ENCODE measurements at places on chromosomes 5 and 9. TPM values are rescaled to one million over a fixed set of nuclear protein-coding genes. Genes with fewer than 3 reads are reported as not detected.

The BTF3 gene
- total RNA-seq: 589 TPM

The NOP16 gene
- 21.9 TPM for total RNA-seq

DNA sequence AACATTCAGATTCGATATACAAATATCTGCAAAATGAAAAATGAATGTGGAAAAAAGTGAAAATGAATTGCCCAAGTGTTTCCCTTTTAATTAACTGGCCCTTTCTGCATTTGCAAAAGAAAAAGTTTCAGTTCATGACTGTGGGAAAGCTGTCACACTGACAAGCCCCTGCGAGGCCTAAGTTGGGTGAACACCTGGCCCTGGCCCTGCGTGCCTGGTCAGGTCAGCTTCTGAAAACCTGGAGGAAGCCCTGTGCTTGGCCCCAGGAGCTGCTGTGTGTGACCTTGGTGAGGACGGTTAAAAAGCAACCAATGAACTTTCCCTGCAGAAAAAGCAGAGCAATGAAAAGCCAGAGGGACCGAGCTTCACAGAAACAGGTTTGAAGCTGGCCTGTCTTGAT is 41.0 kb upstream of the SHC3 start:
- no peak overlapping the region for H3K4me3 ChIP-seq
- no peaks in the 10 kb centered on the region for H3K27me3 ChIP-seq
- H3K36me3 ChIP-seq: no peaks in the 10 kb centered on the region
- no peaks in the 10 kb centered on the region for H3K4me1 ChIP-seq
- DNase-seq: no peak

DNA sequence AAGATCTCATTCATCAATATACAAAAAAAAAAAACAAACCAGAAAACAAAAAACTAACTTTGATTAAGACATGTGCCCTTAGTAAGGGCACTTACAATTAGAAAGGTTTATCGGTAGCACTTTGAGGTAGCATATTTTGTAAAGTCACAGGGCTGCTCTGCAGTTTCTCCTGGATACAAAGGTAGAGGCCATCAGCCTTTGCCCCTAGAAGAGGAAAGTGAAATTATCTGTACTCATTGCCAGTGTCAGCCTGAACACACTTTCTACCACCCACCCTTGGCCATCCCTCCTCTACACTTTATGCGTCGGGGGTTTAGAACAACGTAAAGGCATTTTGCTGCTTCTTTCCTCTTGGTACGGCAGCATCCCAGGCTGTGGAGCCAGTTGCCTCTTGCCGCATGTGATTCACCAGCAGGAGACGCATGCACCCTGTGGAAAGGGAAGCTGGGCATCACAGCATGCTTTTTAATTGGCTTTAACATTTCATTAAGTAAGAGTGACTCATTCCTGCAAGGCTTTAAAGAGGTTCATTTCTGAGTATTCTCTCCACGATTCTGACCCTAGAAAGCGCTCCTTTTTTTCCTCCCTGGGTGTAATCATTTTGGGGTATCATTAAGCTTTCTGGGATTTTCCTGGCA is 84.6 kb downstream of the CEMIP2 start:
- no peak overlapping the region for H3K27ac ChIP-seq
- no peak overlapping the region for H3K4me3 ChIP-seq
- H3K27me3 ChIP-seq: no peaks in the 10 kb centered on the region
- no peaks in the 10 kb centered on the region for H3K4me1 ChIP-seq

DNA sequence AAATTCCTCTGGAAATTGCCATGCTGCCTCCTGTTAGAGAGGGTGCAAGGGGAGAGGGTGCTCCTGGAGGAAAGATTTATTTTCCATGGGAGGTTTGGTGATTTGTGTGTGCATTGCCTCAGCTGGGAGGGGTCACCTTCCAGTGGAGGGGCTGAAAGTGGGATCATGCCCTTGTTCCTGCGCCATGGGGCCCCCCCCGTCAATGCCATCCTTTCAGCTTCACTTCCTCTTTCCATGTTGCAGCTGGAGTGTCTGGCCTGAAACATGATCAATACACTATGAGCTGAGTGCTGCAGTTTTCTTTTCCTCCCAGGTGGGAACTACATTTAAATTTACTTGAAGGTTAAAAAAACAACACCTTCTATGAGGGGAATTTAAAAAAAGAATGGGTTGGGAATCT is 176.8 kb downstream of the MELK start:
- H3K4me3 ChIP-seq: no peak overlapping the region
- no peaks in the 10 kb centered on the region for H3K36me3 ChIP-seq
- no peak for DNase-seq
- peaks cover 62% of the 10 kb centered on the region for H3K27me3 ChIP-seq

DNA sequence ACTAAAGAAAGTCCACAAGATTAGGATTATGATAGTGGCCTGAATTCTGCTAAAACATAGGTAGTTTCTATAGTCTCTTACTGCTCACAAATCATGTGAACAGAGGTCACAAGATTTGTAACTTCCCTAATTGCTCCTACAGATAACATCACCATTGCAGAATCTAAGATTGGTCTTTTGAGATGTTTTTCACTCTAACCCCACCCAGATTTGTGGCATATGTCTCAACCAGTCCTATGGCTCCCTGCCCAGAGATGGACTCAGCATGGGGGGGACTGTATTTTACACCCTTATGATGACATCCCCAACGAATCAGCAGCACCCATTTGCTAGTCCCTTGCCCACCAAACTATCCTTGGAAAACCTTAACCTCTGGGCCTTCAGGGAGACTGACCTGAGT is 1046.2 kb downstream of the CDH12 start:
- H3K4me1 ChIP-seq: no peaks in the 10 kb centered on the region
- DNase-seq: no peak
- no peak overlapping the region for H3K4me3 ChIP-seq
- H3K27ac ChIP-seq: no peak overlapping the region

DNA sequence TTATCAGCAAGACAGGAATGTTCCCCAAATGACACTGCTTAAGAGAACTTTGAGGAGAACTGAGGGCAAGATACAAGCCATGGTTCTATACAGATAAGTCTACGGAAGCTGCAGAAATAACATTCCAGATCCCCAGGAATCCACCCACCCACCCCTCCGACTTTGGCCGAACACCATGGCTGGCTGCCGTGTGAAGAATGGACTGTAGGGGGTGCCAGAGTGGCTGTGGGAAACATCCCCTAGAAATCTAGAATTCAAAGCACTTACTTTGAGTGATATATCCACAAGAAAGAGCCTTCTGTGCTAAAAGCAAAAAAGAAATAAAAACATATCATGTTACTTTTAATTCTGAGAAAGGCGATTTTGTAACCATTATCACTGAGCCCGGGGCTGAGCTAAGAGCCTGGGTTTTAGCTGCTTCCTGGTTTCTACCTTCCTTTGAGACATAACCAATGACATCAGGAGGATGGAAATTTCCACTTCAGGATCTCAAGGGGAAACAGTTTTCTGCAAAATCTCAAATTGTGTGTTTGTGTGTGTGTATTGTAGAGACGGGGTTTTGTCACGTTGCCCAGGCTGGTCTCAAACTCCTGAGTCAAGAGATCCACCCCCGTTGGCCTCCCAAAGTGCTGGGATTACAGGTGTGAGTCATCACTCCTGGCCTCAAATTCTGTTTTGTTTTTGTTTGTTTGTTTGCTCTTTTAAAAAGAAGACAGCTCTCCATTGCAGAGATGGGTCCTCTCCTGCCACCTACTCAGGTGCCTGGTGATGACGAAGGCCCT is 36.4 kb downstream of the GGTA1 start:
- H3K36me3 ChIP-seq: no peaks in the 10 kb centered on the region
- H3K27me3 ChIP-seq: peaks cover 38% of the 10 kb centered on the region
- H3K4me3 ChIP-seq: no peak overlapping the region
- H3K27ac ChIP-seq: no peak overlapping the region
- H3K4me1 ChIP-seq: no peaks in the 10 kb centered on the region

GRCh38 chr9:105359892-105360291 is 87.9 kb upstream of the FSD1L start:
- H3K4me1 ChIP-seq: no peaks in the 10 kb centered on the region
- H3K36me3 ChIP-seq: peaks cover 12% of the 10 kb centered on the region
- H3K27me3 ChIP-seq: no peaks in the 10 kb centered on the region
- DNase-seq: no peak
- H3K4me3 ChIP-seq: no peak overlapping the region
- no peak overlapping the region for H3K27ac ChIP-seq

The TMEM215 gene
- total RNA-seq: not detected

DNA sequence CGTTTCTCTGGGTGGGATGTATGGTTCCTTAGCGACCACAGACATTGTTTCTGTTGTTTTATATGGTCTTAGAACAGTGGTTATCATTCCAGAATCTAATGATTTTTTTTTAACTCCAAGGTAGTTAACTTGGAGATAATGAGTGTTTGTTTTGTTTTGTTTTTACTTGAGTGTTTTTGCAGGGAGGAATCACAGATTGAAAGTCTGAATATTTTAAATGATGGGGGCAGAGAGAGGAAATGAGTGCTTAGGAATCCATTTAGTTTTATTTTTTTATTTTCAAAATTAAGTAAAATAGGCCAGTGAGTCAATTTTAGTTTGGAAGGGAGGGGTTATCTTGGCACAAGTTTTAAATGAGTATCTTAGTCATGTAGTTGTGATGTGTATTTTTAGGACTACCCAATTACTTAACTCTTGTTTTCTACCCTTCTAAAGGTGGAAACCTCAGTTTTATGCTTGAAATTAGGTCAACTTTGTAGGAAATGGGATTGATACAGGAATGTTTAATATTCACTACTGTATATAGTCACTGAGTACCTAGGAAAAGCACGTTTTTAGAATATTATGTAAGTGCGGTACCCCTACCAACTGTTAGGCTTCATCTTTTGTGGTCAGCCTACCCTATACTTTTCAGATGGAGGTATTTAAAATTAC is 2.0 kb downstream of the UBE2R2 start:
- H3K36me3 ChIP-seq: peaks cover 4% of the 10 kb centered on the region
- H3K27ac ChIP-seq: peak overlapping the region; percentile 97
- peaks cover 26% of the 10 kb centered on the region for H3K4me1 ChIP-seq

- DNase-seq: no peak
- H3K27ac ChIP-seq: no peak overlapping the region
- H3K4me3 ChIP-seq: no peak overlapping the region
- peaks cover 21% of the 10 kb centered on the region for H3K27me3 ChIP-seq
- H3K36me3 ChIP-seq: no peaks in the 10 kb centered on the region
Measured at GRCh38 chr9:892123-892522, 50.6 kb downstream of the DMRT1 start.

GRCh38 chr5:58969253-58969652 is 386.4 kb downstream of the RAB3C start:
- H3K27ac ChIP-seq: no peak overlapping the region
- no peaks in the 10 kb centered on the region for H3K27me3 ChIP-seq
- no peaks in the 10 kb centered on the region for H3K36me3 ChIP-seq
- H3K4me3 ChIP-seq: no peak overlapping the region
- no peak for DNase-seq
- H3K4me1 ChIP-seq: no peaks in the 10 kb centered on the region

The TXNDC8 gene
- total RNA-seq: not detected

Measured in progenitor cell of endocrine pancreas (in vitro differentiated cells).